ENCODE measurements at places on chromosomes 1 and 21.

- DNase-seq, result no peak
Observed at GRCh38 chr1:2778220-2778592, 23.3 kb downstream of the TTC34 start.

- DNase-seq, result no peak
Observed at GRCh38 chr1:151653397-151653796, 41.5 kb downstream of the SNX27 start.

GRCh38 chr1:106498238-106498637 lies 558.2 kb upstream of the PRMT6 start:
- no peak for DNase-seq

DNA sequence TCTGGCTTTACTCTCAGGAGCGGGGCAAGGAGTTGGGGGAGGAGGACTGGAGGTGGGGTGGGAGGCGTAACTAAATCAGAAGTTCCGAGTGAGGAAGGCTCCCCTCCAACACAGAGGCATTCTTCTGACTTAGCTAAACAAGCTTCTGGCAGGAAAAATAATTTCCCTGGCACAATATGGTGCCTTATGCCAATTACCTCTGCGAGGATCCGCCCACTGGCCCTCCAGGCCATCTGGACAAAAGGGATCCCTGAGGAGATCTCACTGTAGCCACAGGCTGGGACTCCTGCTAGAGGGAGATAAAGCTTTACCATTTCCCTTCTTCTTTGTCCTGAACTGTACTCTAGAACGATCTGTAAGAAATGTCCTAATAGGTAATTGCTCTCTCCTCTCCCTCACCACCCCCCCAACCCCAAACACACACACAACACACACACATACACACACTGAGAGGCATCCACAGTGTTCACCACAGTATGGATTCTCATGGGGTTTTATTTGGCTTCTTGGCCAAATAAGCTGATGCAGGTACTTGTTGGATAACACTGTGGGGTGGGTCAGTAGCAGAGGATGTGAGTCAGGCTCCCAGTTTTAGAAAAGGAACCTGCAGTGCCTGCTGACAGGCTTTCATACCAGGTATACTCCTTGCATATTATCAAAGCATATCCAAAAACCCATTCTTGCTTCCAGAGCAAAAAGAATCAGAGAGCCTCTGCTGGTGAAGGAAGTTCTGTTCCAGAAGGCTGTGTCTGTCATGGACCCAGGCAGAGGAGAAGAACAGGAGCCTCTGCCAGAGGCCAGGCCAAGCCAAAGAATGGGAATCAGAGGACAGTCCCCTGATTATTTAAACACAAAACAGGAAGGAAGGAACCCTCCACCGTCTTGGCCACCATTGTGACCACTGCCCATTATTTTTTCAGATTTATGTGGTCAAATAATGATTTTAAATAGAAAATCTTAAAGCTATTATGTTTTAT lies 169.1 kb downstream of the C1orf21 start:
- no peak for DNase-seq

DNA sequence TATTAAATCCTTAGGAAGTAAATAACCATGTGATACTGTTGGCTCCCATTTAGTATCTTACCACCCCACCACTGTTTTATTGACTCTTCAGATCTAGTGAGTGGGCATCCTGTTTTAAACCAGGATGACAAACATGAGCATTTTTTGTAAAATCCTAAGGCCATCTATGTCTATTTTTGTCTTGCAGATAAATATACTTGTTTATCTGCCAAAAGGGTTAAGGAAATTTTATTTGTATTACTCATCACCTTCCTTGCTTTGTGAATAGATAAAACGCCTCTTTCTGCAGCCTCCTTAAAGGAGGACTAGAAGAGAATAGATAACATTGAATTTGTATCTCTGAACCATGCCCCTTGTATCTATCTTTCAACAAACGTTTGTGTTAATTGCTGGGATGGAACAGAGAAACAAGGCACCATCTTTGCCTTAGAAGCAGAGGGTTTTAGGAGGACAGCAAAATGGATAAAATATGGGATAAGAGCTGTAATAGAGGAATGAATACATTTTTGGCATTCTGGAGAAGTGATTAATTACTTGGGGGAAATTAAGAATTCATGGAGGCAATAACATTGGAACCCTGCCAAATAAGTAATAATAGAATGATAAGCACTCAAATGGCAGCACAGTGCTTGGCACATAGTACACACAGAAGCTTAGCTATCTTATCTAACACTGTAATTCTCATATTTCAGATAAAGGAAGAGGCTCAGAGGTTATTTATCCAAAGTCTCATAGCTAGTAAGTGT lies 14.7 kb downstream of the YTHDF2 start:
- DNase-seq, result no peak

DNA sequence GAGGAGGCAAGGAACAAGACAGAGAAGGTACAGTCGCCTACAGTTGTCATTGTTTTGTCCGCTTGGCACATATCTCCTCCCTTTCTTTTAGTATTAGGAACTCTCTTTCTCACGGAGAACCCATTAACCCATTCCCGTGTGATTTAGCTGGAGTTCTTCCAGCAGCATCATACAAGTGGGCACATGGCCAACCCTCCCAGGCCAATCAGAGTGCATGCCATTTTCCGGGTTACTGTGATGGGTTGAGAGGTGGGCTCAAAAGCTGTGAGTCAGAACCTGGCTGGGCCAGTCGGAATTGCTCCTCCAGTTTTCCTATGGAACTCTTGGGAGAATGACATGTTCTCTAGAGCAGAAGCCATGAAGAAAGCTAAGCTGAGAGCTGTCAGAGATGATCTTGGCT lies 83.1 kb upstream of the SOD1 start:
- DNase-seq, result peak; percentile 45

GRCh38 chr1:79355090-79355489 lies 348.6 kb upstream of the ADGRL4 start:
- DNase-seq, result no peak

- no peak for DNase-seq
Observed at GRCh38 chr1:14254251-14254650, 344.2 kb upstream of the KAZN start.

DNA sequence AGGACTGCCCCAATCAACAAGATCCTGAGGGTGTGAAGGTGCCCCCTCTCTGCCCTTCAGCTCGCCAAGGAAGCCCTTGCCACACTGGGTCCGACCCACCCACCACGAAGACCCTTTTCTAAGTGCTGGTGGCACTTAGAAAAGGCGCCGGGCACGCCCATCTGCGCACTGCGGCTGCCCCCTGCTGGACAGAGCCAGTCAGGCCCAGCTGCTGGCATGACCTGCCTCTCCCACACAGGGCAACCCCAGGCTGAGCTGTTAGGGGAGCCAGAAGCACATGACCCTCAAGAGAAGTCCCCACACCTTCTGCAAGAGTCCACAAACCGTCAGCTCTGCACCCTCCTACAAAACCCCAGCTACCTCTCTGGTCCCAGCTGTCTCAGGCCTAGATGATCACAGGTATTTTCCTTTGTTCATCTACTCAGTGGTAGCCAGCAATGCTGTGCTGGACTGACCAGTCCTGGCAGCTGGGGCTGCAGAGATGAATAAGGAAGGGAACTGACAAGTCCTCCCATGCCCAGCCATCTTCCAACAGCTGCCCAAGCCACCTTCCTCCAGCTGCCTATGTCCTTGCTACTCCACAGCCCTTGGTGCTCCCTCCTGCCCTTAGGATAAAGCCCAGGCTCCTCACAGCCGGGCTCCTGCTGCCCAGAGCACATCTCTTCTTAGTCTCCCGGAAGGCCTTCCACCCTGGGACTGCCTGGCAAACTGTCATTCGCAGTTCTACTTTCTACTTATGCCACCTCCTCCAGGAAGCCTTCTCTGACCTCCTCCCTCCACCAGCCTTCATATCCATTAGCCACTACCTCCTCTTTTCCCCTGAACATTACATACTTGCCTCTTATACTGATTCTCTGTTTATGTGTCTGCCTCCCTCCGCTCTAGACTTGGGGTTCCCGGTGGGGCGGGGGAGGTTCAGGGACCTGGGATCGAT lies 39.8 kb upstream of the ZC3H12A start:
- peak; percentile 33 for DNase-seq

GRCh38 chr1:151692226-151692625 lies 24.4 kb downstream of the CELF3 start:
- no peak for DNase-seq

GRCh38 chr1:68199603-68200002 lies 32.7 kb downstream of the WLS start:
- no peak for DNase-seq

DNA sequence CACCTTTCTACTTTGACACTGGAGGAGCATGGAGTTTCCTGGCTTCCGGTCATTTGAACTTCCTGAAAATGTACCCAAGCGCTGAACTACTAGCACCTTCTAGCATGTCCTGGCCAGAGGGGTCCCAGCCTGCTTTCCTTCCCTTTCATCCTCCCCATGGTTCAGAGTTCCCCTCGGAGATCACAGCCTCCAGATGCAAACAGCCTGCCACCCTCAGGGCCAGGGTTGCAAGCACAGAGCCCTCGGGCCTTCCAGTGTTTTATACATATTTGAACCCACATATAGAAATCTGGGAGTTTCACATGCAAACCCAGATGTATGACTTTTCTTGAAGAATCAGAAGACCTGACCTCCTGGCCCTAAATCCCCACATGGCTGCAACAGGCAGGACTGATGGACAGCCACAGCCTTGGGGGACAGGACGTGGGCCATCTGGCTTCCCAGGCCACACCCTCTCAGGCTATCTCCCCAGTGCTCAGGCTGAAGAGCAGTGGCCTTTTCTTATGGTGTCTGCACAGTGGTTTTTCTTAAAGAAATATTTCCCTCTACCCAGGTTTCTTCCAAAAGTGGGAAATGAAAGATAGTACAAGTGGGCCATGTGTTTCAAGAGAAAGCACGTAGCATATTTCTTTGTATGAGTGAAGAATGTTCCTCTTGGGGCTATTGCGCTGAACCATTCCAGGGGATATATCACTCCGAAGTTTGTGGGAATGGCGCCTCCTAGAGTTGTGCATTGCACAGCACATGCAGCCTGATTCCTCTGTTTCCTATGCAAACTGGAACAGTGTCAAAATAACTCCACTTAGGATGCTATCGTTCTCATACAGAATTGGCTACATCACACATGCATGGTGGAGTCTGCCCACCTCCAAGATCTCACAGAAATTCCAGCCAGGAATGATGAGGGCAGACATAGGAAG lies 232.0 kb upstream of the VAMP3 start:
- DNase-seq, result no peak

DNA sequence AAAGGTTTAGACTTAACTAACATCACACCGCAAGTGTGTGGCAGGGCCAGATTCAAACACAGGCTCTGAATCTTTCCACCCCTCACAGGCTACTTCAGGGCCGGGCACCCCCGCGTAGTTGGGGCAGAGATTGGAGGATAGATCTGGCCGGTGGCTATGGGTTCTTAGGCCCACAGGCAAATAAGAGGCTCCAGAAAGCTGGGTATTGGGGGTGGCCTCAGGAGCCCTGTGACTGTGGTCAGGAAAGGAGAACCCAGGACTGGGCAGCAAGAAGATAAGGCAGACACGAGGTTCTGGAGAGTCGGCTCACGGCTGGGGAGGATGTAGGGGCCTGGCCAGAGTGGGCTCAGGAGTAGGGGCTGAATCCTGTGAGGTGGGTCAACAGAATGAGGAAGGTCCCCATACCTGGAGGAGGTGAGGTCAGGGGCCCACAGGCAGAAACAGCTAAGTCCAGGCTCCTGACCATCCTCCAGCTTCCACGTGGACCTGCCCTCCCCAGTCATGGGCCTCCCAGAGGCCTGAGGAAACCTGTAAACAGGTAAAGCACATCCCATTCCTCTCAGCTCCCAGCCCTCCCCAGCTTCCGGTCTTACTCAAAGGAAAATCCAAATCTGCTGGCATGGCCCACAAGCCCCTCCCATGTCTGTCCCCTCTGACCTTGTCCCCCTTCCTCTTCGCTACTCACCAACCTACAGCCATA lies 306.2 kb downstream of the MATN1 start:
- no peak for DNase-seq

DNA sequence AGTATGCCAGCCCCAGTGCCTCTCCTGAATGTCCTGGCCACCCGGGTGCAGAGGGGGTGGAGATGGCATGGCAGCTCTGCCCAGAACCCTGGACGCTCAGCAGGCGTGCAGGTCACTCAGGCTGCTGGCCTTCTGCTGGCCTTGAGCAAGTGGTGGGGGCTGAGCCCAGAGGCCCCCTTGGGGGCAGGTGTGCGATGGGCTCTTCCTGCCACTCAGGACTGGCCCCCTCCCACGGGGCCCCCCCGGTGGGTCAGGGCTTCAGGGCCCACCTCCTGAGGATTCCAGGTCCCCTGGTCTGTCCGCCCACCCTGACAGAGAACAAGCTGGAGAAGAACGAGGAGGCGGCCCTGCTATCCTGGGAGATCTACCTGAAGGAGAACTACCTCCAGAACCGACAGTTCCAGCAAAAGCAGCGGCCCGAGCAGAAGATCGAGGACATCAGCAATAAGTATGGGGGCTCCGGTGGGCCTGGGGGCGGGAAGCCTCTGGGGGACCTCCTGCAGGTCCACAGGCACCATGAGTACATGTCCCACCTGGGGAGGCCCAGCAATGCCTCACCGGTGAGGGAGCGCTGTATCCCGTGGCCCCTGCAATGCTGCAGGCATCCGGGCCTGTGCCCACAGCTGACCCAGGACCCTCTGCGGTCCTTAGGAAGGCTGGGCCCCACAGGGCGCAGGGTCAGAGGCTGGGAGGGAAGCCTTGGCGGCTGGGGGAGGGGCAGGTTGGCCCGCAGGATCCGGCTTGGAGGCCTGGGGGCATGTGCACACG lies 37.0 kb upstream of the LRRC3 start:
- DNase-seq, result no peak

DNA sequence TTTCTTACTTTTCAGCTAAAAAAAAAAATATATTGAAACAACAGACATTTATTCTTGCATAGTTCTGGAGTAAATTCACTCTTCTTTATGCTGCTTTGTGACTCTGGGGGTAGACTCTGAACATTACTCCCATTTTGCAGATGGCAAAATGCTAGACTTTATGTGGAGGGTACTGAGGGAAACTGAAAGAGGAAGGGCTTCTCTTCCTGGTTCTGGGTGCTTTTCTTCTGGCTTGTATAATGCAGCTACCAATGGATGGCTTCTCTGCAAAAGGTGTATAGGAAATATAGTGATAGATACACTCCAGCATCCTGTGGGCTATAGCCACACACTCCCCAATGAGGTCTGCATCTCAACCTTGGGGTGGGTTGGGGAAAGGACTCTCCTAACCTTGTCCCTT lies 19.7 kb upstream of the ZBTB40 start:
- no peak for DNase-seq

DNA sequence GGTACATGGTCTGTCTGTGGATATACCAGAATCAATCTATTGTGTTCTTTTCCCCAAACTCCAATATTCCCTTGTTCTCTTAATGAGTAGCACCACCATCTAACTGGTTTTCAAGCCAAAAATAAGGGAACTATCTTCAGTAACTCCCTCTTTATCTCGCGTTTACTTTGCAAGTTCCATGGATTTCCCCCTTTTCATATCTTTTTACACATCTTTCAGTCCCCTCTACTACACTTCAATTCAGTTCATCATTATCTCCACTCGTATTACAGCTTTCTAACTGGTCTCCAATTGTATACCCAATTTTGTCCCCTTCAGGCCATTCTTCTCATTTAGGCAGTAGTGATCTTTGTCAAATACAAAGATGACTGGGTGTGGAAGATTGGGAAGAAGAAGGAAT lies 4.1 kb upstream of the TMCO1 start:
- no peak for DNase-seq

GRCh38 chr1:12600880-12601633 lies 17.0 kb downstream of the DHRS3 start:
- peak; percentile 17 for DNase-seq
